ENCODE measurements at places on chromosomes 7 and 10. TPM values are rescaled to one million over a fixed set of nuclear protein-coding genes. Genes with fewer than 3 reads are reported as not detected.

- no peaks in the 10 kb centered on the region for H3K36me3 ChIP-seq
- DNase-seq, result no peak
- no peak overlapping the region for H3K27ac ChIP-seq
- H3K4me3 ChIP-seq, result no peak overlapping the region
- H3K27me3 ChIP-seq, result no peaks in the 10 kb centered on the region
These were observed 189.6 kb downstream of the TMEM178B start for GRCh38 chr7:141263508-141263907.

- peak overlapping the region; percentile 37 for H3K27ac ChIP-seq
- no peak for DNase-seq
- peaks cover 15% of the 10 kb centered on the region for H3K4me1 ChIP-seq
- H3K36me3 ChIP-seq, result peaks cover 1% of the 10 kb centered on the region
- H3K4me3 ChIP-seq, result no peak overlapping the region
These were observed 135.8 kb downstream of the ARID5B start for GRCh38 chr10:62037166-62037831.

GRCh38 chr7:44212581-44213184, 11.9 kb downstream of the YKT6 start:
- H3K27ac ChIP-seq, result no peak overlapping the region
- no peaks in the 10 kb centered on the region for H3K27me3 ChIP-seq
- H3K36me3 ChIP-seq, result peaks cover 43% of the 10 kb centered on the region
- H3K4me3 ChIP-seq, result no peak overlapping the region

DNA sequence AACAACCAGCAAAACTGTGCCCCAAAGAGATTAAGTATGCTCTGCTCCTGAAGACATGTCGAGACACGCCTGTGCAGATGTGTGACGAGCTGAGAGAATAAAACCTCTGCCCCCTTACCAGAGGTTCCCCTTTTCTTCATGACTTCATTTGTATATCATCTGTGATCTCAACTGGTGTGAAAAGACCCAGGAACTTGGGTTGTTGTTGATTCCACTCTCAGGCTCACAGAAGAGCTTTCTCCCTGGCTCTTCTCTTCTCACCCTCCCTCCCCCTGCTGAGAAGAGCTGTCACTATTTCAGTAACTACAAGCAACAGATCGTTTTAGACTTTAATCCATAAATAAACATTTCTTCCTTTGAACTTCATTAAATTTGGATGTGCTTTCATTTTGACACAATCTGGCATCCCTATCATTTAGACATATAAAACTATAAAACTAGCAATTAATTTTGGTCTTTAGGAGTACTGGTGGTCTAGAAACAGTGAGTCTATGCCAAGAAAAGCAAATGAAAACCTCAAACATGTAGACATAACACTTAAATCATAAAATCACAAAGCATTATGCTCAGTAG, 179.3 kb upstream of the FZD8 start:
- no peak for DNase-seq
- no peaks in the 10 kb centered on the region for H3K27me3 ChIP-seq
- H3K27ac ChIP-seq, result no peak overlapping the region
- H3K4me3 ChIP-seq, result no peak overlapping the region

GRCh38 chr10:77955136-77955535, 28.6 kb upstream of the DLG5 start:
- H3K36me3 ChIP-seq, result no peaks in the 10 kb centered on the region
- H3K4me1 ChIP-seq, result no peaks in the 10 kb centered on the region
- H3K4me3 ChIP-seq, result no peak overlapping the region
- H3K27me3 ChIP-seq, result no peaks in the 10 kb centered on the region

GRCh38 chr7:91916051-91916440, 24.6 kb upstream of the AKAP9 start:
- H3K36me3 ChIP-seq, result no peaks in the 10 kb centered on the region
- H3K4me1 ChIP-seq, result no peaks in the 10 kb centered on the region
- no peak for DNase-seq
- no peaks in the 10 kb centered on the region for H3K27me3 ChIP-seq

DNA sequence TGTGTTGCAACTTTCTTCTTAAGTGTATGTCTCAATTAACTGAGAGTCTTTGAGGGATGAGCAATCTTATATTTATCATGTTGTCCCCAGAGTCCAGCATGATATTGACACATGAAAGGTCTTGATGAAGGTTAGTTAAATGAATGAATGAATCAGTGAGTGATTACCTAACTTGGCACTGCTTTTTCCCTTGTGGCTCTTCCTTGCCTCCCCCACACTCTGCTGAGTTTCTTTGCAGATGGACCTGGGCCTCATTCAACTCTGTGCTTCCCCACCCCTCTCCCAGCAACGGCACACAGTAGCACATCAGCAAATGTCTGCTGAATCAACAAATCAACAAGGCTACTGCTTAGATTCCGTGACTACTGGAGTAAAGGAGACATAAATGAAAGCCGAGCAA, 235.1 kb upstream of the CXCL12 start:
- no peak overlapping the region for H3K27ac ChIP-seq
- H3K4me1 ChIP-seq, result no peaks in the 10 kb centered on the region
- no peaks in the 10 kb centered on the region for H3K27me3 ChIP-seq
- no peak for DNase-seq
- no peak overlapping the region for H3K4me3 ChIP-seq

DNA sequence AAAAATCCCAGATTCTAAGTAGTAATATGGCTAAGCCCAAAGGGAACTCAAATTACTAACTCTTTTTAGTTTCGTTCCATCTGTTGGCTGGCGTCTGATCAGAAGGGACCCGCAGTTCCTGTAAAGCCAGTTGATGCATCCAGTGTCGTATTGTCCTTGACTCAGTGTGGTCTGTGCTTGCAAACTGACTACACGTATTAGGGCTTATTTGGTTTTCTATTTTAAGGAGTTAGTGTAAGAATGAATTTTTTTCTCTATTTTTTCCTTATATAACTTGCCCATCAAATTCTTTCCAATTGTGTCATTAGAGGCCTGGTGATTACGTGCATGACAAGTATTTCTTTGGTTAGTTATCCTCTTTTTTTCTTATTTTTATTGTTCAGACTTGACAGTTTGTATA, 9.7 kb downstream of the ABCA13 start:
- H3K36me3 ChIP-seq, result no peaks in the 10 kb centered on the region
- no peaks in the 10 kb centered on the region for H3K4me1 ChIP-seq
- H3K4me3 ChIP-seq, result no peak overlapping the region
- no peak for DNase-seq
- no peak overlapping the region for H3K27ac ChIP-seq

- no peak overlapping the region for H3K4me3 ChIP-seq
- no peak for DNase-seq
- no peaks in the 10 kb centered on the region for H3K36me3 ChIP-seq
These were observed 30.6 kb upstream of the FIGNL1 start for GRCh38 chr7:50480797-50481196.

GRCh38 chr7:80087051-80087770, 47.4 kb upstream of the GNAI1 start:
- H3K27ac ChIP-seq, result no peak overlapping the region
- no peak overlapping the region for H3K4me3 ChIP-seq
- no peaks in the 10 kb centered on the region for H3K27me3 ChIP-seq
- H3K36me3 ChIP-seq, result no peaks in the 10 kb centered on the region
- no peak for DNase-seq
- H3K4me1 ChIP-seq, result no peaks in the 10 kb centered on the region

GRCh38 chr10:130636313-130636930, 500.2 kb downstream of the GLRX3 start:
- no peak overlapping the region for H3K27ac ChIP-seq
- no peak overlapping the region for H3K4me3 ChIP-seq
- no peaks in the 10 kb centered on the region for H3K27me3 ChIP-seq
- no peaks in the 10 kb centered on the region for H3K4me1 ChIP-seq
- DNase-seq, result no peak

DNA sequence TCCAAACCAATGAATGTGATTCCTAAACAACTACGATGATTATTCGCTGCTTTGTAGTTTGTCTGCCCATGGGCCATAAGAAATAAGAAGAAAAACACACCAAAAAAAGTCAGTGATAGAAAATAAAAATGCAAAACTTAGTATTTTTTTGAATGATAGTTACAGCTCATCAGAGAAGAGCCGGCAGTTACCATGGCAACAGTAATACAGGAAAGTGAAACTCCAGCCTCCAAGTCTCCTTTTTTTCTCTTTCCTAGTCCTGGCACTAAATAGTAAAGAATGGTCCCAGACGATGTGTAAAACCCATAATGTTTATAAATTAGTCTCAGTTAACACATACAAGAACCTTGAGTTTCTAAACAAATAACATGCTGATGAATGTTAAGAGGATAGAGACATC, 21.6 kb upstream of the LHFPL3 start:
- H3K36me3 ChIP-seq, result no peaks in the 10 kb centered on the region
- no peak overlapping the region for H3K27ac ChIP-seq
- no peak for DNase-seq
- H3K4me1 ChIP-seq, result no peaks in the 10 kb centered on the region
- no peak overlapping the region for H3K4me3 ChIP-seq
- H3K27me3 ChIP-seq, result no peaks in the 10 kb centered on the region

- H3K27ac ChIP-seq, result no peak overlapping the region
- H3K4me3 ChIP-seq, result no peak overlapping the region
- H3K4me1 ChIP-seq, result no peaks in the 10 kb centered on the region
- DNase-seq, result no peak
These were observed 1193.0 kb upstream of the CELF2 start for GRCh38 chr10:9824631-9825071.

DNA sequence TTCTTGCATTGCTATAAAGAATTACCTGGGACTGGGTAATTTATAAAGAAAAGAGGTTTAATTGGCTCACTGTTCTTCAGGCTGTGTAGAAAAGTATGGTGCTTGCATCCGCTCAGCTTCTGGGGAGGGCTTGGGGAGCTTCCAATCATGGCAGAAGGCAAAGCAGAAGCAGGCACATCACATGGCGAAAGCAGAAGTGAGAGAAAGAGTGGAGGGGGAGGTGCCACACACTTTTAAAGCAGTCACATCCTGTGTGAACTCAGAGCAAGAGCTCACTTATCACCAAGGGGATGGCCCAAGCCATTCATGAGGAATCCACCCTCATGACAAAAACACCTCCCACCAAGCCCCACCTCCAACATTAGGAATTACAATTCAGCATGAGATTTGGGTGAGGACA, 303.5 kb downstream of the OTUD1 start:
- no peaks in the 10 kb centered on the region for H3K4me1 ChIP-seq
- DNase-seq, result no peak
- no peak overlapping the region for H3K4me3 ChIP-seq
- no peaks in the 10 kb centered on the region for H3K27me3 ChIP-seq

- no peaks in the 10 kb centered on the region for H3K4me1 ChIP-seq
- H3K36me3 ChIP-seq, result no peaks in the 10 kb centered on the region
- no peak overlapping the region for H3K4me3 ChIP-seq
- H3K27me3 ChIP-seq, result no peaks in the 10 kb centered on the region
These were observed 46.2 kb upstream of the ZNF107 start for GRCh38 chr7:64619705-64620104.

DNA sequence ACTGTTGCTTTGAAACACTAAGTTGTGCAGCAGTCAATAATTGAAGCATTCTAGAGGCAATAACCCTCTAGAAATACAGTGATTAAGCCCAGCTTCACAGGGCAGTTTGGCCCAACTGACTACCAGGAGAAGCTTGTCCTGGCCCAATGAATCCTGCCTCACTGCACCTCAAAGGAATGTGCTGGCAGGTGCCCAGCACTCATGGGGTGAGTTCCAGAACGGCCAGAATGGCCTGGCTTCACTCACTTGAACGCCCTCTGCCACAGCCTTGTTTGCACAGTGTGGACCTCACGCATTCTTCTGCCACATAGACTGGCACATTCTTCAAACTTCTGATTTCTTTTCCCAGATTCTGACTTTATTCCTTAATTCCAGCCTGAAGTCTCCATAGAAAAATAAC, 6.6 kb upstream of the ITIH2 start:
- peak; percentile 89 for DNase-seq
- no peaks in the 10 kb centered on the region for H3K27me3 ChIP-seq
- no peak overlapping the region for H3K4me3 ChIP-seq
- peak overlapping the region; percentile 14 for H3K27ac ChIP-seq
- H3K36me3 ChIP-seq, result no peaks in the 10 kb centered on the region

DNA sequence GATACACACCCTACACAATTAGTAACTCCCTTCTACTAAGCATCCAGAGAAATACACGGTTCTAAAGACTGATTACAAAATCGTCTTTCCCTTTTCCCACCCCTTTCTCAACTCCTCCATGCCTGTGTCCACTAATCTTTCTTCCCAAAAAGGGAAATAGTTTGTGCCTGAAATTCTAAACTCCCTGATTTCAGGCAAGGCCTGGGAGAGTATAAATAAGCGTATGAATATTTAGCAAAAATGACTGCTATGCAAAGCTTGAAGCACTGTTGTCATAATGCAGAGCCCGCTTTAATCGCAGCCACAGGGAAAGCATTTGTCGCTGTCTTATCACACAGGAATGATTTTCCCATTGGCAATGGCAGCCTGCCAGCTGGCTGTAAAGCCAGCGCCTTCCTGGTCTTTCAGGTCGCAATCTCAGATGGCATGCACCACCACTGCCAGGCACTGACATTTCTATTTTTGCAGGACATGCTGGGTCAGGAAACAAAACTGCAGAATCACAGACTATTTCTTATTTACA, 142.9 kb upstream of the PCGF5 start:
- no peak overlapping the region for H3K4me3 ChIP-seq
- H3K4me1 ChIP-seq, result peaks cover 4% of the 10 kb centered on the region
- no peak overlapping the region for H3K27ac ChIP-seq
- no peaks in the 10 kb centered on the region for H3K27me3 ChIP-seq

DNA sequence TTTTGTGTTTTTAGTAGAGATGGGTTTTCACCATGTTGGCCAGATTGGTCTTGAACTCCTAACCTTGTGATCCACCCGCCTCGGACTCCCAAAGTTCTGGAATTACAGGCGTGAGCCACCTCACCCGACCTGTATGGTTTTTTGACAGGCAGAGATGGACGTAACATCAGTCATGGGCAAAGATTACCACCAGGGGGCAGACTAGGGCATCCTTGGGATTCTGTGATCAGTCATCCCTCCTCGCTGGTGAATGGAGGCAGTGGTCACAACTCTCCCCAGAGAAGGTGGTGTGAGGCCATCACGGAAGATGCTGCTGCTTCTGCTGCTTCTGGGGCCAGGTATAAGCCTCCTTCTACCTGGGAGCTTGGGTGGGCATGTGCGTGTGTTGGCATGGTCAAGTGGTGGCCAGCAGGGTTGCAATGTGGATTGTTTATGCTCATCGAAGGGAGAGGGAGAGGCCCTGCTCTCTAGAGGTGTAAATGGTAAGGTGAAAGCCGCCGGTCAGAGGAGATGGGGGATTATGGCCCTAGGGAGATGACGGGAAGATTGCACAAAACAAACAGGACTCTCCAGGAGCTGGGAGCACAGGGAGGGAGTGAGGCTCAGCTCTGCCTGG, 122.7 kb upstream of the PRSS1 start:
- DNase-seq, result peak; percentile 28
- H3K4me3 ChIP-seq, result no peak overlapping the region
- H3K27ac ChIP-seq, result no peak overlapping the region
- H3K36me3 ChIP-seq, result no peaks in the 10 kb centered on the region
- H3K27me3 ChIP-seq, result no peaks in the 10 kb centered on the region

- no peak overlapping the region for H3K27ac ChIP-seq
- H3K36me3 ChIP-seq, result no peaks in the 10 kb centered on the region
- H3K4me3 ChIP-seq, result no peak overlapping the region
- no peaks in the 10 kb centered on the region for H3K4me1 ChIP-seq
- DNase-seq, result no peak
- no peaks in the 10 kb centered on the region for H3K27me3 ChIP-seq
These were observed 249.8 kb upstream of the DKK1 start for GRCh38 chr10:52064084-52064845.

Gene PON3
- 328 TPM for total RNA-seq

Gene CCZ1
- 23.6 TPM for total RNA-seq

Gene MNX1
- total RNA-seq, result not detected

Gene TRIL
- total RNA-seq, result 0.15 TPM

Gene FZD1
- total RNA-seq, result 2.6 TPM

Gene AQP1
- total RNA-seq, result 14.2 TPM

Gene ATOH7
- total RNA-seq, result 0.49 TPM

Gene LDB3
- total RNA-seq, result 0.25 TPM

Gene FAM24B
- not detected for total RNA-seq

Gene CDHR3
- 6.7 TPM for total RNA-seq

Gene SEMA3A
- total RNA-seq, result 0.57 TPM

Gene TLL2
- 0.11 TPM for total RNA-seq

Gene TAF3
- 3.4 TPM for total RNA-seq

Gene ANKRD1
- not detected for total RNA-seq

Gene MYL10
- not detected for total RNA-seq

Data from right lobe of liver (tissue), 6 donors.